ENCODE measurements at places on chromosomes 6 and 20. TPM values are rescaled to one million over a fixed set of nuclear protein-coding genes. Genes with fewer than 3 reads are reported as not detected.

ECI2 gene
- total RNA-seq = 58.2 TPM

ULBP2 gene
- total RNA-seq = 0.45 TPM

SLC26A8 gene
- total RNA-seq = not detected

DNA sequence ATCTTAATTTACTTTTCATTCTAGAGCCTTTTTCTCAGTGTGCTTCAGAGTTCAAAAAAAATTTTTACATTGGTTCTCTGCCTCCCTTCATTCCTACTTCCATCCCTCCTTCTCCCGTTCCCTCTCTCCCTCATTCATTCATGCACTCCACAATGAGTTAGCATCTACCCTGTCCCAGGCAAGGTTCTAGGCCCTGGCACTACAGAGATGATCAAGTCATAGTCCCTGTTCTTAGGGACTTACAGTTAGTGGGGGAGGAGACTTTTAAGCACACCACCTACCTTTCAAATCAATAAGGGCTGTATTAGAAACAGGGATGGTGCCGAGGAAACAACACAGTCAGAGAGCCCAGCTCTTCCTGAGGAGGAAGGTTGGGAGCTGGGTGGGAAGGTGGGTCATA, 40.3 kb downstream of the MAP3K5 start:
- no peaks in the 10 kb centered on the region for H3K4me1 ChIP-seq
- H3K27me3 ChIP-seq = no peaks in the 10 kb centered on the region
- no peak overlapping the region for H3K27ac ChIP-seq

- no peaks in the 10 kb centered on the region for H3K4me1 ChIP-seq
- no peak for DNase-seq
- no peak overlapping the region for H3K4me3 ChIP-seq
Measured at GRCh38 chr6:130681028-130681427, 146.2 kb upstream of the SMLR1 start.

- peaks cover 66% of the 10 kb centered on the region for H3K27me3 ChIP-seq
- H3K36me3 ChIP-seq = no peaks in the 10 kb centered on the region
- no peak overlapping the region for H3K4me3 ChIP-seq
Measured at GRCh38 chr6:40588480-40588879, 1.3 kb upstream of the LRFN2 start.

DNA sequence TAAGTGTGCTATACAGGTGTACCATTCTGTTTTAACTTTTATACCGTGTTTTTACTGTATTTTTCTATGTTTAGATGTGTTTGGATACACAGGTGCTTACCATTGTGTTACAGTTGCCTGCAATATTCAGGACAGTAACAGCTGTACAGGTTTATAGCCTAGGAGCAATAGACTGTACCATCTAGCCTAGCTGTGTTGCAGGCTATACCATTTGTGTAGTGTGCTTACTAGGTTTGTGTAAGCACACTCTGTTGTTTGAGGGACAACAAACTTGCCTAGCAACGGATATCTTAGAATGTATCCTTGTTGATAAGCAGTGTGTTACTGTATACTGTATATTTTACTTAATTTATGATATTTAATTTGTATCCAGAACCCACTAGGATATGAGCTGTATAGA, 35.2 kb downstream of the ADGB start:
- no peaks in the 10 kb centered on the region for H3K4me1 ChIP-seq
- H3K36me3 ChIP-seq = no peaks in the 10 kb centered on the region
- peaks cover 47% of the 10 kb centered on the region for H3K27me3 ChIP-seq
- no peak for DNase-seq
- no peak overlapping the region for H3K27ac ChIP-seq

- H3K36me3 ChIP-seq = no peaks in the 10 kb centered on the region
- H3K27me3 ChIP-seq = no peaks in the 10 kb centered on the region
- peak; percentile 50 for DNase-seq
- no peak overlapping the region for H3K27ac ChIP-seq
- peaks cover 3% of the 10 kb centered on the region for H3K4me1 ChIP-seq
- no peak overlapping the region for H3K4me3 ChIP-seq
Measured at GRCh38 chr20:51832276-51832675, 30.0 kb upstream of the SALL4 start.

DNA sequence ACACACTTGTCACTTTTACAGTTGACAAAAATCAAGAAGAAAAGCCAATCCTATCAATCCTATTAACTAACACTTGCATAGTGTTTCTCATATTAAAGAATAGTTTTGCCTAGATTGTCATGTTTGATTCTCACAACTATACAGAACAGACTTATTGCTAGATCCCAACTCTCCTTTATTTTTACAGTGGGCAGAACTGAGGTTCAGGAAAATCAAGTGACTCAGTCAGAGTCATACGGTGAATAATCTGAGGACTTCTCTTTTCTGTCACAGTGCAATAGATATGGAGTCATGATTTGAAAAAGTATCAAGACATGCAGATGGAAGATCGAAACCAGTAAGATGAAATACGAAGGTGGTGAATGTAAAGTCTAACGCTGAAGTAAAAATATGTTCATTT, 195.1 kb upstream of the CITED2 start:
- no peaks in the 10 kb centered on the region for H3K27me3 ChIP-seq
- no peaks in the 10 kb centered on the region for H3K4me1 ChIP-seq
- no peaks in the 10 kb centered on the region for H3K36me3 ChIP-seq
- H3K27ac ChIP-seq = no peak overlapping the region

- no peaks in the 10 kb centered on the region for H3K36me3 ChIP-seq
- no peak overlapping the region for H3K27ac ChIP-seq
- no peak overlapping the region for H3K4me3 ChIP-seq
- no peaks in the 10 kb centered on the region for H3K27me3 ChIP-seq
- no peaks in the 10 kb centered on the region for H3K4me1 ChIP-seq
- no peak for DNase-seq
Measured at GRCh38 chr6:18741741-18742140, 354.6 kb downstream of the RNF144B start.

DNA sequence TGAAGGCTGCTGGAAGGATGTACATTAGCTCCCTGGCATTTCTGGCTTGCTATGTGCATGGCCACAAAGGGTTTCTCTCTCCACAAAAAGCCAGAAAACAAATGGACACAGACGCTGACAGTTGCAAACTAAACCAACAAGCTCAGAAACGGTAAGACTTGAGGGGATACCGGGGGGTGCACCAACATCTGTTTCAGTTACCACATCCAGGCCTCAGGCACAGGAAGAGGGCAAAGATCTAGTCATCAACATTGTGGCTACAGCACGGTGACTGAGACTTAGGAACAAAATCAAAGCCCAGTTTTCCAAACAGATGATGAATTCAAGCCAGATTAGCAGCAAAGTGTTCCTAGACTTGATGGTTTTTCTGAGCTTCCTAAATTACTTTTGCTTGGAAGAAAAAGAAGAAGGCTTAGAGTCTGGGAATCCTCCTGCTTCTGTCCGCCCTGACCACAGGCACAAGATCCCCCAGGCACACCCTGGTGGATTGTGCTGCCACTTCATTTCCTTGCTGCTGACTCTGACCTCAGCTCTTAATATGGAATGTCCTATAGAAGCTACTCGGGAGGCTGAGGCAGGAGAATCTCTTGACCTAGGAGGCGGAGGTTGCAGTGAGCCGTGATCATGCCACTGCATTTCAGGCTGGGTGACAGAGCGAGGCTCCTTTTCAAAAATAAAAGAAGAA, 54.2 kb upstream of the ADGRF1 start:
- H3K36me3 ChIP-seq = no peaks in the 10 kb centered on the region
- no peaks in the 10 kb centered on the region for H3K27me3 ChIP-seq
- H3K27ac ChIP-seq = no peak overlapping the region

GRCh38 chr6:149754548-149754947, 5.0 kb downstream of the PCMT1 start:
- H3K27ac ChIP-seq = no peak overlapping the region
- H3K4me3 ChIP-seq = no peak overlapping the region
- H3K36me3 ChIP-seq = peaks cover 6% of the 10 kb centered on the region
- DNase-seq = no peak
- H3K27me3 ChIP-seq = no peaks in the 10 kb centered on the region

- no peaks in the 10 kb centered on the region for H3K36me3 ChIP-seq
- DNase-seq = no peak
- no peaks in the 10 kb centered on the region for H3K27me3 ChIP-seq
- H3K4me3 ChIP-seq = no peak overlapping the region
Measured at GRCh38 chr6:48325701-48326100, 214.7 kb upstream of the PTCHD4 start.

- H3K27me3 ChIP-seq = no peaks in the 10 kb centered on the region
- peaks cover 4% of the 10 kb centered on the region for H3K4me1 ChIP-seq
- H3K4me3 ChIP-seq = no peak overlapping the region
- peak overlapping the region; percentile 30 for H3K27ac ChIP-seq
- H3K36me3 ChIP-seq = no peaks in the 10 kb centered on the region
Measured at GRCh38 chr20:50724112-50724725, 7.2 kb upstream of the PARD6B start.

DNA sequence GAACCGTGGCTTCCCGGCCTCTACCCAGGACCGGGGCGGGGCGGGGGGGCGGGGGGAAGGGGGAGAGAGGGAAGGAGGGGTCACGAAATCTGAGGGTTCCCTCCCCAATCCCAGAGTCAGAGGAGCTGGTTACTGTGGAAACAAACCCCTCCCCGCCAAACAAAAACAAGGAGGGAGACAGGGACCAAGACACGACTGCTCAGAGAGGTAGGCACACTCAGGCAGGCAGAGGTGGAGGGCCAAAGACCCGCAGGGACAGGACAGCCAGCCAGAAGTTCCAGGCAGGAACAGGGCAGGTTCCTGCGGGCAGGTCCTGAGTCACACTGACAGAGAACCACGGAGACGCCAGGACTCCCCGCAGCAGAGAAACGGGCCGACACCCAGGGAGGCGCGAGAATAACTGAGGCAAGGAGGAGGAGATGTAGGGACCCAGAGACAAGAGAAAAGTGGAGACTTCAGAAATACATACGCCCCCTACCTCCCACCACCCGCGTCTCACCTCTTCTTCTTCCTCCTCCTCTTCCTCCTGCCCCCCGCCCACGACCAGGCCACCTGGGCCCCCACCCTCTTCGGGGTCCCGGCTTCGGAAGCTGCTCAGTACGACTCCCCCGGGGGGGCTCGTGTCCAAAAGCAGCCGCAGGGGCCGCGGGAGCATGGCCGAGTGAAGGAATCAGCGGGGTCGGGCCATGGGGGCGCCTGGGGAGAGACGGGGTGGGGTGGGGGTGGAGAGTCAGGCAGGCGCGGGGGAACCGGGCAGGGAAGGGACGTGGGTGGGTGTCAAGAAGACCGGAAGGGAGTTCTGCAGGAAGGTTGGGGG, 578 bp downstream of the RGL2 start:
- peak; percentile 95 for DNase-seq
- no peaks in the 10 kb centered on the region for H3K27me3 ChIP-seq
- no peaks in the 10 kb centered on the region for H3K4me1 ChIP-seq
- H3K4me3 ChIP-seq = peak overlapping the region; percentile 99
- H3K36me3 ChIP-seq = peaks cover 14% of the 10 kb centered on the region

Measured in endodermal cell (in vitro differentiated cells).